ENCODE measurements at places on chromosomes 7 and 10.

DNA sequence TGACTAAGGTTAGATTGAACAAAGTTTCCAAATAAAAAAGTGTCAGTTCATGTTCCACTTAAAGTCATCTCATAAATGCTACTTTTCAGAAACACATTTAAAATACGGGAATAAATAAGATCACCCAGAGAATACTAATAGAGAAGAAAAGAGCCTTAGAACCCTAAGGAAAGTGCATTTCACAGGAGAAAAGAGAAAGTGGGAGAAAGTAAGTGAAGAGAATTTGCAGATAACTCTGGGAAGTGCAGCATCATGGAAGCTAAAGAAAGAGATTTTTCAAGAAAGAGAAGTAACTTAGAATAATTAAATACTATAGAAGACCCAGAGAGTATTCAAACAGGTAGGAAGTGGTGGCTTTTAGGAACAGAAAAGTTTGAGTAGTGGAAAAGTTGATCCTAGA is 132.6 kb downstream of the VTI1A start:
- no peak for DNase-seq

DNA sequence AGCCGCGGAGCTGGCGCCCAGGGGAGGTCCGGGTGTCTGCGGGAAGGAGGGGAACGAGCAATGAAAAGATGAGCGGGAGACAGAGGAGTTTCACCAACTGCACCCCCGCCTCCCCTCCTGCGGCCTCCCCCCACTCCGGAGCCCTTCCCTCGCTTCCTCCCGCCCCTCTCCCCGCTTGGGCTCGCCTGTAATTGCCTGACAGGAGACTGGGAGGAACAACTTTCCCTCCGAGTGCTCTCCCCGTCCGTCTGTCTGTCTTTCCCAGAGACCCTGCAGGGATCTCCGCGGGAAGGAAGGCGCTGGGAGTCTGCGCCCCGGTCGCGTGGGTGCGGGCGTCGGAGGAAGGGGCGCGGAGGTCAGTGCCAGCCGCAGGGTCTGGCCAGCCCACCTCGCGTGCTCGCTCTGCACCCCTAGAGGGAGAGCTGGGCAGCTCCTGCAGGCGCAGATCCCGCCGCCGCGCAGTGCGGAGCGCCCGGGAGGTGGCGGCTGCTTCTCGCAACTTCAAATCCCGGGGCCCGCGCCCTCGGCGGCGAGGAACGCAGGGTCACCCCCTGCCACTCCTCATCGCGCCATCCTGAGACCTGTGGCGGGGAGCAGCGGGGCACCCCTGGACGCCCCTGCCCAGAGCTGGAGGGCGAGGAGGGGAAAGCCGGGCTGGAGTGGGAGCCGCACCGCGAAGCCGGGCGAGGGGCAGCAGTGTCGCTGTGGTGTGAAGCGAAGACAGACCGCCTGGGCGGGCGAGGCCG is 511 bp upstream of the NRP1 start:
- DNase-seq, result peak; percentile 38

GRCh38 chr10:23442936-23443335 is 4.1 kb downstream of the OTUD1 start:
- no peak for DNase-seq

GRCh38 chr7:19939746-19940145 is 166.3 kb upstream of the TMEM196 start:
- DNase-seq, result no peak

DNA sequence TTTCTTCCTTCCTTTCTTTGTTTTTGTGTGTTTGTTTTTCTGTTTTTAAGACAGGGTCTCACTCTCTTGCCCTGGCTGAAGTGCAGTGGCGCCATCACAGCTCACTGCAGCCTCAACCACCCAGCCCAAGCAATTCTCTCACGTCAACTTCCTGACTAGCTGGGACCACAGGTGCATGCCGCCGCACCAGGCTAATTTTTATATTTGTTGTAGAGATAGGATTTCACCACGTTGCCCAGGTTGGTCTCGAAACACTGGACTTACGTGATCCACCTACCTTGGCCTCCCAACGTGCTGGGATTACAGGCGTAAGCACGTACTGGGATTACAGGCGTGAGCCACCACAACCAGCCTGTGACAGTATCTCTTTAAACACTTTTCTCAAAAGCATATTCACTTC is 120.7 kb downstream of the DKK1 start:
- DNase-seq, result no peak

DNA sequence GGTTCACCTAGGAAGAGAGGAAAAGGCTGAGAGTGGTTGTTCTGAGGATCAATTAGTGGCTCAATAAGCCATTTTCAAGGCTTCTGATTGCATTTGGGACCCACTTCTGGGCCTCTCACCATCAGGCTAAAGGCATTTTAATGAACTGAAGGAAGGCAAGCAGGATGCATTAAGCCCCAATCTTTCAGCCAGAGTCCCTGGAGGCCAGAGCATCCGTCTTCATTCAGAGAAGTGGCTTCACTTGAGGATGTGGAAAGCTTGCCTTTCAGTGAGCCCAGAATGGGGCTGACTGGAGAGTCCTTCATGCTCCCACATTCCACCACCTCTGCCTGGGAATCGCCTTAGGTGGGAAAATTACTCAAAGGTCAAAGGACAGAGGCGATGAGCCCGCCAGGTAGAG is 41.8 kb downstream of the COL17A1 start:
- no peak for DNase-seq

DNA sequence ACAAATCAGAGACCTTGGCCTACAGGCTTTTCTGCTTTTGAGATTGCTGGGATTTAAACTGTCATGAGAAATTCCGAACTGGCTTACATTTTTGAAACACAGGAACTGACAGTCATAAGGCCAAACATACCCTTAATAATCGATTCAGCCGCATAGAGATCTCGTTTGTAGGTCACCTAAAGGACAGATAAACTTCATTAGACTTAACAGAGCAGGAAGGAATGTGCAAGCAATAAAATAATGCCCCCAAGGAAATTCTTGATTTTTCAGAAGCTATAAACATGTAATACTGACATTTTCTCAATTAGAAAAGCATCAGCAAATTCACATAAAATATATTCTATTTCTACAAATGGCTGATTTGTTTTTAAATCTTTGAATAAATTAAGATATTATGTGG is 120.0 kb downstream of the CRPPA start:
- DNase-seq, result no peak

DNA sequence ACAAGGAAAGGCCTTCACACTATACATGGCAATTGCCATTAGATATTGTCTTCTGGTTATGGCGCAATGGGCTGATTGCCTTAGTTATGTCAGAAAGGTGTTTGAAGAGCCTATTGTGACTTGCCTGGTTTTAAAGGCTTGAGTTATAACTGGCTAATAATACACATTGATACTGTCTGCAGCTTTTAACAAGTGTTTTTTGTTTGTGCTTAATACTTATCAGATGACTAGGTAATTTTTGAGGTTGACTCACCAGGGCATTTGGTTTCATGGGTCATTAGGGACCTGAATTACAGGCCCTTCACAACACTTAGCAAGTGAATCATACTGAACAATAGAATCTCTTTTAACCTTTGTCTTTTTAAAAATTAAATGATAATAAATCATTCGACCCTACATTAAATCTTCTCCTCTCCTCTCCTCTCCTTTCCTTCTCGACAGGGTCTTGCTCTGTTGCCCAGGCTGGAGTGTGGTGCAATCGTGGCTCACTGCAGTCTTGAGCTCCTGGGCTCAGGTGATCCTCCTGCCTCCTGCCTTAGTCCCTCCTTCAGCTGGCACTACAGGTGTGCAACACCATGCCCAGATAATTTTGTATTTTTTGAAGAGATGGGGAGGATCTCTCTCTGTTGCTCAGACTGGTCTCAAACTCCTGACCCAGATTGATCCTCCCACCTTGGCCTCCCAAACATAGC is 196.3 kb downstream of the JCAD start:
- no peak for DNase-seq

DNA sequence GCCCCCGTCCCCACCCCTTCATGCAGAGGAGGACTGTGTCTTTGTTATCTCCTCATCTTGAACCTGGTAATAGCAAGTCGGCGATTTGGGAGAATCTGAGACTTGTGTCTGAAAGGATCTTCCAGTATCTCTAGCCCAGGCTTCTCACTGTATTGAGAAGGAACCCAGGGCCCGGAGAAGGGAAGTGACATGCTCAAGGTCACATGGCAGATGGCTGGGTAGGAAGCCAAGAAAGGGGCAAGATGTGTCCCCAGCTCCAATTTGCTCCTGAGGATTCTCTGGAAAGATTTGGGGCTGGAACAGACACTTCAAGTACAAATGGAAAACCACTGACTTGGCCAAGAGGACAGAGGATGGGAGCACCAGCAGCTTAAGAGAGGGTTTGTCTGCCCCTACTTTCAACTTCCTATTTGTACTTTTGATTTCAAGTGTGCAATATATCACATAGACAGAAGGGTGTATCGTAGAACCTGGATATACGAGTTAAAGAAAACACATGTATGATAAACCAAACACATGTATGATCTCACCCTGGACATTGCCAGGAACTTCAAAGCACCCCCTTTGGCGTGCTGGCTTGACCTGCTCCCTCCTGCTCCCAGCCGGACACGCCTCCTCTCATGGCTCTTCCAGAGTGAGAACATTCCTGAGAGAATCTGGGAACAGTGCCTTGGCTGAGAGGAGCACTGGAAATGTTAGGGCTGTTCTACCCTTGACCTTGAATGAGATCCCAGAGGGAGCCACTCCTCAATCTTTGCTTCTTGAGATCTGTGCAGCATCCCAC is 79.7 kb downstream of the CDH23 start:
- no peak for DNase-seq

DNA sequence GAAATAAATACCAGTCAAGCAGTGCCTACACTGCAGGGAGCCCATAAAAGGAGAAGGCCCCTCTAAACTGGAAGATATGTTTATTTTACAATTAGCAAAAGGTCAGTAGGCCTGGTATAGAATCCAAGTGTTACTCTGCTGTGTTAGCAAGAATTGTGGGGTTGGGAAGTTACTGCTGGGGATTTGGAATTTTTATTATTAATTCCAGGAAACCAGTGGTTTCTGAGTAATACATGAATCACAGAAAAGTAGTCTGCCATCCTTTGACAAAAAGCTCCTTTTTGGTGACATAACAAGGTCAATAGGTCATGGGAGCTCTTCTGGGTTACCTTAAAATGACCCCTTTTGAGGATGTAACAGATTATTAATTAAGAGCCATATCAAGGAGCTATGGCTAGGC is 67.4 kb downstream of the ZNF92 start:
- DNase-seq, result no peak

DNA sequence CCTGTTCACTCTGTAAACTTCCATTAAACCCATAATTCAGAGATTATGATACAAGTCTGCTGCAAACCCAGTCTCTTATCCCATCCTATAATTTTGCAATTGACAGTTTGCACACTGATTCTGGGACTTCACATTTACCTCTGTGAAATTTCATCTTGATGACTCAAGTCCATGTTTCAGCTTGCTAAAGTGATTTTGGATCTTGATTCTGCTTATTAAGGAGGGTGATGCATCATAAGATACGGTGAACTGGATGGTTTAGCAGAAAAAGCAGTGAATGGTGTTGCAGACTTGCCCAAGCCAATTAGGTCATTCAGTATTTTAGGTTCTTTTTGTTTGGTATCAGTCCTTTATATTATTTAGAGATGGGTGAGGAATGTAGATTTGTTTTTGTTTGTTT is 125.5 kb upstream of the PODXL start:
- no peak for DNase-seq

DNA sequence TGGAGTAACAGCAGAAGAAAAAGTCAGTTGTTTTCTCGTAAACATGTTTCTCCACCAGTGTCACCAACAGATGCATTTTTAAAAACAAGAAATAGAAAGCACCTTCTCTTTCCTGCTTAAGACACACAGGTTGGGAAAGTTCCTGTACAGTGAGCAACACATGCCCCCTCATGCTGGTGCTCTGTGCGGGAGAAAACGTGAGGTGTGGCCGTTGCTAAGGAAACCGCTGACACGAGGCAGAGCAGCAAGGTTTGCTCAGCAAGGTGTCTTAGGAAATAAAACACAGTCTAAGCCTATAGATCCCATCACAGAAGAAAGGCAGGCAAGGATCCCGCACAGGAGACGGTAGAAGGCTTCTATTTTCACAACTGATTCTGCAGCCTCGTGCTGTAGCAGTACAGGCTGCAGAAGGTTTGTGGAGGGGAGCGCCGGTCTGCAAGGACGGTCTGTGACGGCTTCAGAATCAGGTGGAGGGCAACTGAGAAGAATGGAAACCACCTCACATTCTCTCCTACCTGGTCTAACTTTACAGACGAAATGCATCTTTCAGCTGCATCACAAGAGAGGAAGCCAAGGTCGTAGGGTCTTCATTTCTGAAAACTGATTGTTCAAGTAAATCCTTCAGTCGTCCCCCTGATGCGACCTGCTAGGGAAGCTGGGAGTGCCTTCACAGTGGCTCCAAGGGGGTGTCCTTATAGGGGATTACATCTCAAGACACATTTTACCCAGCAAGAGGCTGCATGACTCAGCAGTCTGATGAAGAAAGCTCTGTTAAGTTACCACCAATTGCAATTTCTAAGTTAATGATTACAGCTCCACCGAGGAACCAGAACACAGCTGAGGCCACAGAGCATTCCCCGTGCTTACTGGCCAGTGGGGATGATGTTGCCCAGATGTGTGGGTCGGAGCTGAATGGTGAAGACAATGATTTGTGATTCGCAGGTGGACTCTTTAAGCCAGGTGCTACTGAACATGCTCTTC is 150.7 kb upstream of the KLF14 start:
- no peak for DNase-seq

DNA sequence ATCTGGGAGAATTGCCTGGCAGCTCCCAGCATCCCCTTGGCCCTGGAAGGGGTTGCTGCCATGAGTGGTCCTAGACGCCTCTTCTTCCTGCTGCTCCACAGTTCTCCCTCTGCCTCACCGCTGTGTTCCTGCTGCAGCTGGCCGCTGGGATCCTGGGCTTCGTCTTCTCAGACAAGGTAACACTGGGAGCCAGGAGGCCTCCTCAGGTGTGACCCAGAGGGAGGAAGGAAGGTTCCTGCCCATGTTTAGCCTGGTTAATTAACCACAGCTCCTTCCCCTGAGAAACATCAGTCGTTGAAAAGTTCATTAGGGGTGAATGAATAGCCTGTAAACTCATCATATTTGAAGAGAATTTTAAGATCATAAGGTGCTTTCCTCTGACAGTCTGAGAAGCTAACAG is 18.2 kb downstream of the TSPAN33 start:
- no peak for DNase-seq

DNA sequence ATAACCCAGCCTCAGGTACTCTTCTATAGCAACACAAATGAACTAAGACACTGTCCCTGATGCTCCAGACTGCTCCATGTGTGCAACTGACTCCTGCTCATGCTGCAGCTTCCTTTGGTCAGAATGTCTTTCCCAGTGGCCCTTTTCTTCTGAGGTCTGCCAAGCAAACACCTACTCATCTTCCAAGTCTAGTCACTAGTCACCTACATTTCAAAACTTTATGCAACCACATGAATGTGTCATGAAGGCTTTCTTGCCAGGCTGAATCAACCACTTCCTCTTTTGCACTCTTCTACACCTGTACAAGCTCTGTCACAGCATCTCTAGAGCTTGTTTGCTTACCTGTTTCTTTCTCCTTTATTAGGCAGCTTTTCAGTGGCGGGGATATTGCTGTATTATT is 75.8 kb downstream of the LSMEM1 start:
- no peak for DNase-seq

DNA sequence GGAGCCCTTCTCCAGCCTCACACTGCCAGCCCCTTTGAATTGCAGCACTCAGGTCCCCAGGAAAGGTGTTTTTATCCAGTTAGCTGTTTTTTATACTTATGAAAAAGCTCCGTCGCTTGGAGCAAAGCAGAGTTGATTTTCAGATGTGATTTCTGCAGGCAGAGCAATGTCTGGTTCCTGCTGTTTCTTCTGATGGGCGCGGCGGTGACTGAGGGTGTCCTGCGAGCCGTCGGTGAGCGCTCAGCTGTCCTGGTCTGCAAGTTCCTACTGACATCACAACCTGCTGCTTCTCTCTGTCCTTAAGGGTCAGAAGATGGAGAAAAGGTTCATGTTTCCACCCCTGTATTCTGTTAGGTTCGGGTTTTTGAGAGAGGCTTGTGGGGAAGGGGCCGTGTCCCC is 109.6 kb upstream of the FAM20C start:
- no peak for DNase-seq

Measured in stimulated activated CD4-positive, alpha-beta T cell treated with anti-CD3 and anti-CD28 coated beads, Interleukin-1b, Interleukin-23, amount 100 ng/mL, for 48 hours (primary cell).